ENCODE measurements at places on chromosomes 6 and 20.

- no peak for DNase-seq
Measured at GRCh38 chr6:146388736-146389364, 154.8 kb upstream of the RAB32 start.

DNA sequence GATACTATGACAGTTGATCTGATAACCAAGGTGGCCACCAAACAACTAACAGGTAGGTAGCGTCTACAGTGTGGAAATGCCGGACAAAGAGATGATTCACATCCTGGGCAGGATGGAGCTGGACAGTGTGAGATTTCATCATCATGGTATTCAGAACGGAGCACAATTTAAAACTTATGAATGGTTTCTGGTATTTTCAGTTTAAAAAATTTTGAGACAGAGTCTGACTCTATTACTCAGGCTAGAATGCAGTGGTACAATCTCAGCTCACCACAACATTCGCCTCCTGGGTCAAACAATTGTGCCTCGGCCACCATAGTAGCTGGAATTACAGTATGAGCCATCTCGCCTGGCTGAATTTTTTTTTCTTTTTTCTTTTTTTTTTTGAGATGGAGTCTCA is 43.8 kb downstream of the CEP57L1 start:
- no peak for DNase-seq

GRCh38 chr6:166826264-166826663 is 130.1 kb downstream of the RNASET2 start:
- DNase-seq: no peak

DNA sequence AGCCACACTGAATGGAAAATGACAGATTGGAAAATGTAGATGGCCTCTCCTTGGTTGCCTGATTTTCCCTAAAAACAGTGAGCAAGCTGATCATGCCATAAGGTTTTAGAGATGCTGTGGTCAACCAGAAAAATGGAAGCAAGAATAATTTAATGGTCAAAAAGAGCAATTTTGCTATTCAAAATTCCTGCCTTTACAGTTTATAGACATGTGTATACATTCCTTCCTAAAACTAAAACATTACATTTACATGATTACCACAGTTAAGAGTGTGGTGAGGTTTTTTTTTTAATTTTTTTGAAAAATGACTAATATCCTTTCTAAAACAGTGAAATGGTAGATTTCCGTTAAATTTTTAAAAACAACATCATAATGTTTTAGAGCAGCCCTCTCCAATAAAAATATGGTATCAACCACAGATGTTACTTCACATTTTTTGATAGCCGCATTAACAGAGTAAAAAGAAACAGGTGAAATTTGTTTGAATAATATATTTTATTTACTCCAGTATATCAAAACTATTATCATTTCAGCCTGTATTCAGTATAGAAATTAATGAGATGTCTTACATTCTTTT is 407.0 kb upstream of the SOX4 start:
- DNase-seq: no peak

DNA sequence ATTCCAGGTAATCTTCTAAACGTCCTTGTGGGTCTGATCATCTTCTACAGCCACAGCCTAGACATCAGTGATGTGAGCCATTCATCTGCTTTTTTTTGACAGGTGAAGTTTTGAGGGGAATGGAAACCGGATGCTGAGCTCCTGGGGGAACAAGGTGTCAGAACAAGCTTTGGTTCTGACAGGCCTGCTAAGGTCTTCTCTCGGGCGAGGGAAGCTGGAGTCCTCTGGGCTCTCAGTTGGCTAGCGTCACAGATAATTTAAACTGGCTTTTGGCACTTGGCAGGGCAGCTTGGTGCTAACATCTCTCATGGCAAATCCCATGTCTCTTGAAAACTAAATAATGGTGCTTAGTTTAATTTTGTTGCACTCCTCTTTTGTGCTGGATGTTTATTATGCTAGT is 8.4 kb upstream of the AIG1 start:
- DNase-seq: no peak

GRCh38 chr6:138987080-138987642 is 892 bp downstream of the REPS1 start:
- no peak for DNase-seq

GRCh38 chr6:106094261-106094963 is 8.3 kb downstream of the PRDM1 start:
- DNase-seq: no peak

DNA sequence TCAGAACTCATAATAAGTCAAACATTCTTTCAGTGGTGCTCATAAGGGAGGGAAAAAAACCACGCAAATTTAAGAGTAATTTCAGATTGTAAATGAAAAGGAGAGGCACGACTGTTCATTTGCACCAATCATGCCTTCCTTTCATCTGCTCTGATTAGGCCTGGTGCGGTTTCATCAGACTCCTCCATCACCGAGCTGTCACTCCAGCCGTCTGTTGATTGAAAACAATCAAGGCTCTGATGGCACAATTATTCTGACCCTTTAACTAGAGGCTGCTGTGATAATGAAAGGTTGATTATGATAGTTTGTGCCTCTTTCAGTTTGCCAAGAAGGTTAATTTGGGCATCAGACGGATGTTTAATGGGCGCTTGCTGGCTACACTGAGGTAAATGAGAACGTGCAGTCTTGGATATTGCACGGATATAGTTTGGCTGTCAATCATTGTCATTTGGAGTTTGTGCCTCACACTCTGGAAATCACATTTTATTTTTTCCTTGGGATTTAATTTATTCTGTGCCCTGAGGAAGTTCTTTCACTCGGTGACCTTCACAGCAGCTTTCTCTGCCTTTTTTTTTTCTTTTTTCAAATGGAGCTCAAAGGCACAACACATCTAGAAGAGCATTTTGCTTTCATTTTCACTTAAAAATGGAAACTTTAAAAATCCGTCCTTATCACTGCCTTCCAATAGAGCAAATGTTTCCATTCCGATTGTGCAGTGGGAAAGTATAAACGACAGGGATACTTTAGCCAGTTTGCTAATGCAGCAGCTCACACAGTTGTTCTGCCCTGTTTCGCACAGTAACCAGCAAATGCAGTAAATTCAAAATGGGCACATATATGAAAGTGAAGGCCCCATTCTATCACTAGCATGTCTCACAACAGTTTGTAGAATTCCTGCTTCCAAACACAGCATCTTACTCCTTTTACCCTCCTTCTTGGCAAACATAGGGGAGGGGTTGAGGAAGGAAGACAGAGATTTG is 172.8 kb downstream of the KLHL32 start:
- DNase-seq: no peak
